ENCODE measurements at places on chromosomes 11 and 22. TPM values are rescaled to one million over a fixed set of nuclear protein-coding genes. Genes with fewer than 3 reads are reported as not detected.

Gene TSPAN18
- total RNA-seq = 1.8 TPM

Gene CCDC157
- total RNA-seq = 2.9 TPM

Gene TMEM225
- not detected for total RNA-seq

Gene ACTN3
- not detected for total RNA-seq

Gene KDM4D
- total RNA-seq = 0.40 TPM

Gene OR52N4
- not detected for total RNA-seq

All from A549 treated with DMSO at 1 μM for 4 hours (cell line).